ENCODE measurements at places on chromosomes 7 and 10.
A peak's percentile ranks its signal among the peaks of the same experiment; 100 is the strongest.

- DNase-seq: peak; percentile 59
Measured at GRCh38 chr7:3294432-3295100, 6.5 kb upstream of the SDK1 start.

- no peak for DNase-seq
Measured at GRCh38 chr10:95253007-95253406, 37.8 kb downstream of the PDLIM1 start.

GRCh38 chr7:74502216-74502891 lies 48.6 kb downstream of the GTF2IRD1 start:
- no peak for DNase-seq

GRCh38 chr7:8629504-8629903 lies 196.1 kb downstream of the NXPH1 start:
- no peak for DNase-seq

GRCh38 chr10:102394801-102395399 lies 605 bp upstream of the NFKB2 start:
- DNase-seq: peak; percentile 56

GRCh38 chr10:6787718-6788117 lies 207.6 kb upstream of the PRKCQ start:
- DNase-seq: no peak

- no peak for DNase-seq
Measured at GRCh38 chr7:133742709-133743538, 384.2 kb upstream of the LRGUK start.

GRCh38 chr7:36939816-36940215 lies 215.5 kb upstream of the AOAH start:
- no peak for DNase-seq

DNA sequence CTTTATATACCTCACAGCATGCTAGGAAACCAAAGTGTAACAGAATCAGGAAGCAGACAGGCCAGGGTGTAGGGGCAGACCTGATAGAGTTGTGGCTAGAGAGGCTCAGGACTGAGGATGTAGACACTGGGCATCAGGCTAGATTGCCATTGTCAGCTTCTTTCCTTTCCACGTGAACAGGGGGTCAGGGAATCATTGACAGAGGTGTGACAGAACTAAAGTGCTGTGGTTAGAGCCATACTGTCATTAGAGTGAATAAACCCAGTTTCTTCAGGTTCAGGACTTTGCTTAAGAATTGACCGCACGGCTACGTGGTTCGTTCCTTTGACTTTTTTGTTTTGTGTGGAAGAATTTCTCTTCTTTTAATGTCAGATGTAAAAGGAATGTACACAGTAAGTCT lies 90.7 kb downstream of the CALD1 start:
- no peak for DNase-seq

GRCh38 chr10:77611221-77611620 lies 26.4 kb downstream of the KCNMA1 start:
- DNase-seq: no peak

DNA sequence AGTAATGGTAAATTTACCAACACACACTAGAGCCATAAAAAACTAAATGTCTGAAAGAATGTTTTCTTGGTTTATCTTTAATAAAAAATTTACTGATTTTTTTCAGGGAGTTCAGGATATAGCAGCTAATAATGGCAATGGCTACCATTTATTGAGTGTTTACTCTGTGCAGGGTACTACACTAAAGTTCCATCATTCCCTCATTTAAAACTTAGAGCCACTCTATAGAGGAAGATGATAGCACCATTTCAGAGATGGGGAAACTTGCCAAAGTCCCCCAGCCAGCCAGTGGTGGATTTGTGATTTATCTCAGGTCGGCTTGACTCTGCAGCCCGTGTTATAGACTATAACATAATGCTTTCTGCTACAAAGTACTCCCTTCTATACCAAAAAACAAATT lies 86.6 kb downstream of the LSMEM1 start:
- DNase-seq: no peak

DNA sequence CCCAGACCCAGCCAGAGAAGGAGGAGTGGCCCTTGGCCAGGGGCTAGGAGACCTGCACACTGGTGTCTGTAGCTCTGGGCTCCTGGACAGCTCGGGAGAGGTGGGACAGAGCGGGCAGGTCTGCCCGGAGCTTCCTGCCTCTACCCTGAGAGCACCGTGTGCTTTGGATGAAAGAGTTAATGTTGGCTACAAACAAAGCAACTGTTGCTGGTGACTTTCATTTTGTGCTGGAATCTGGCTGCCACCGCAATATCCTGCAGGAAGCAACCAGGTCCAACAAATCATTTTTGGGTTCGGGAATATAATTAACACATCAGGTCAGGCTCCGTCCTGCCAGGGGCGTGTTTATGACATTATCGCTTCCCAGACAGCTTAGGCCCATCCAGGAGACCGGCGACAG lies 441.8 kb upstream of the MKI67 start:
- peak; percentile 13 for DNase-seq

- no peak for DNase-seq
Measured at GRCh38 chr10:72267819-72268399, 5.8 kb upstream of the DDIT4 start.

DNA sequence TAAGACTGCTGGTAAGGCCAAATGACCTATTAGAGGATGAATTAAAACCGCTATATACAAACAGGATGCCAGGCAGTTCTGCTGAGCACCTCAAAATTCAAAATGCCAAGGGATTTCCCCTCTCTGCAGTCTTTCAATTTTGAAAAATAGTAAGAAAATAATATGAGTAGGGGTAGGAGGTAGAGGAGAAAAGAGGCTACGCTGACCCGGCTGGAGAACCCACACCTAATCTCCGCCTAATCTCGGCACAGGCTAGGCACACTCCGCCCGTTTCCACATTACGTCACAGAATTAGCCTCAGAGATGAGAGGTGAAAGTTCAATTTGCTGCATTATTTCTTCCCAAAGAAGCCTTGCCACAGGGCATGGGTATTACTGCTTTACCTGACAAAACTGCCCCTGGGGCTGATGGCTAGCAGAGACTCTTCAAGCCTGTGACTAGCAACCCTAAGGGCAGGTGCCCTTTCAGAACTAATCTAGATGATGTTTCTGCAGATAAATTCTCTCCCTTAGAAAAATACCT lies 21.3 kb upstream of the SPOCK2 start:
- DNase-seq: no peak

GRCh38 chr7:80634505-80634904 lies 3.9 kb upstream of the CD36 start:
- DNase-seq: no peak

DNA sequence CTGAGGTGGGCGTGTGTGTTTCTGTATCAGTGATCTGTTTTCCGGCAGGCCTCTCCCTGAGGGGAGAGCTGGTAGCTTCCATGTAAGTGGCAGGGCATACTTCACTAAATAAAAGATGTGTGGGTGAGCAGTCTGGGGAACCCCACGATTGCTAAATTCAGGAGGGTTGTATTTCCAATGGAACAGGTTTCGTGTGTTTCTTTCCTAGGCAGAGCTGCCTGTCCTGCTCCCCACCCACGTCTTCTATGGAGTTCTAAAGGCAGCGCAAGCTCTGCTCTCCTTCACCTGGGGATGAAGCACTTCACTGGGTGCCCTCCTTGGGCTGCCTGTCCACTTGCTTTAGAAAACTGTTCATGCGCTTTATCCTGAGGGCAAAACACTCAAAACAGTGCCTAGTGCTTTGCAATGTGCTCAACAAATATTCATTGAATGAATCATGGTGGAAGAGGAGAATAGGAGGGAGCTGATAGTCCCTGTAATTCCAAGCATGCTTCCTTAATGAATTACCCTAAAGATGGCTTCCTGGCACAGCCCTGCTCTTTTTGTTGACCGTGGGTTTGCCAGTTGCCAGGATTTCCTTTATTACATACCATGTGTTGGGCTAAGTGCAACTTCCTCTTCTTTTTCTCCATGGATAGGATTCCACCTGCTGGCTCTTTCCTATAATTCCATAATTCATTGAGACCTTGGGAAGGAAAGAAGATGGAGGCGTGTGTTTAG lies 50.6 kb upstream of the SRPK2 start:
- peak; percentile 79 for DNase-seq

DNA sequence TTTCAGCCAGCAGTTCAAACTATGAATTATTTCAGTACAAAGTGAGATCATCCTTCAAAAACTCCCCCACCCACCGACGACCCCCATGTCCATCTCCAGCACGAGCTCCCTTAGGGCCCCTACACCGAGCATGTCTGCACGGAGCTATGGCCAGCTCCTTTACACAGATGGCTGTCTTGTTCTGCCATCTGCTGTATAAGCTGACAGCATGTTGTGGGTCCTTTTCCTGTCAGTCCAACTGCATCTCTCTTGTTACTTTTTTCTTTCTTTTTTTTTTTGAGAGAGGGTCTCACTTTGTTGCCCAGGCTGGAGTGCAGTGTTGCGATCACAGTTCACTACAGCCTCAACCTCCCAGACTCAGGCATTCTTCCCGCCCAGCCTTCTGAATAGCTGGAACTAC lies 21.6 kb downstream of the NPC1L1 start:
- no peak for DNase-seq

GRCh38 chr10:123119081-123119480 lies 16.7 kb upstream of the HMX3 start:
- no peak for DNase-seq

DNA sequence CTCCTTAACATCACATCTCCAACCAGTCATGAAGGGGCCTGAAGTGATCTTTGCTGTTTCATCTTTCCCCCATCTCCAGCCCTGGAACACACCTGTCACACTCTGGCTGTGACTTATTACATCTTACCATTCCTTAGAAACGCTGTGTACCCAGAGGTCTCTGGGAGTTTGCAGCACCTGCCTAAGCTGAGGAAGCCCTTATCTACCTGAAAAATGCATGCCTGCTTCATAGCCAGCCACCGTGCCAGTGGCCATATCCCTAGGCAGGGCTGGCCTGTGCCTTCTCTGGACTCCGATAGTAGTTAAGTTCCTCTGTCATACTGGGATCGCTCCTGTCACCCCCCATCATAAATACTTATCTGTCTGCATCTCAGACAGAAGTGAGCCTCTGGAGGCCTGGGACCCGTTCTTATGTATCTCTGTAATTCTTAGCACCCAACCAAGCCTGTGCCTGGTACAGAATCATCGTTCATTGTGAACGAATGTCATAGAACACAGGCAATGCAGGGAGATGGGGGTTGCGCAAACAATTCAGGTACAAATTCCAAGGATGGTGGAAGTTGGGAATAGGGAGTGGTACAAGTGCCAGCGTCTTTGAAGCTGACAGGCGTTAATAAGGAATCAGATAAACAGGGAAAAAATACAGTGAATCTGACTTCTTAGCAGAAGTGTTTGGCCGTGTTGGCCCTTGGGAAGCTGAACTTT lies 254.6 kb downstream of the CAMK1D start:
- no peak for DNase-seq

DNA sequence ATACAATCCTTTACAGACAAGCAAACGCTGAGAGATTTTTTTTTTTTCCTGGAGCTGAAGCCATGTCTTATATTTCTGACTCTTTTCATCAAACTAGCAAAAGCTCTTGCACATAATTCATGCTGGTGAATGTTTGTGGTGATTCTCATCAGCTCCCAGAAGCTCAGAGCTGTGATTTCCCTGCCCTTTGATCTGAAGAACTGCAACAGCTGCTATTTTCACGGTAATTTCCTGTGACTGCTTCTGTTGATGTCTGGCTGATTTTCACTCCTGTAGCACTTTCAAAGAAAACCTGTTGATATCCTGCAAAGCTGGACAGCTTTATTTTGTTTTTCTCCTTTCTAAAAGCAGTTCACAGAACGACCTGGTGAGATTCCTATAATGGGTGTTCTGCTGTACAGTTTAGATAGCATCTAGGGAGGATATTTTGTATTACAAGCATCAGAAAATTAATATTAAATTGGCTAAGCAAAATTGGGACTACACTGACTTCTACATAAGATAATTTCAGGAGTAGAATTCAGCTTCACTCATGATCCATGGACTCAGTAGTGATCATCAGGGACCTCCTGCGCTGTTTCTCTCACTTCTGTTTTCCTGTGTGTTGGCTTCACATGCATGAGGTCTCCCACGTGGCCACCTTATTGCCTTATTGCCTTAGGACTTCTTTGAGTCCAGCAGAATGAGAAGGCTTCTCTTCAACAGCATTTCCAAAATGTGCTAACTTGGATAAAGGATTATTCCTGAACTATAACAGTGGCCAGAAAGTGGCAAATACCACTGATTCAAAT lies 1111.6 kb upstream of the SORCS1 start:
- DNase-seq: no peak

DNA sequence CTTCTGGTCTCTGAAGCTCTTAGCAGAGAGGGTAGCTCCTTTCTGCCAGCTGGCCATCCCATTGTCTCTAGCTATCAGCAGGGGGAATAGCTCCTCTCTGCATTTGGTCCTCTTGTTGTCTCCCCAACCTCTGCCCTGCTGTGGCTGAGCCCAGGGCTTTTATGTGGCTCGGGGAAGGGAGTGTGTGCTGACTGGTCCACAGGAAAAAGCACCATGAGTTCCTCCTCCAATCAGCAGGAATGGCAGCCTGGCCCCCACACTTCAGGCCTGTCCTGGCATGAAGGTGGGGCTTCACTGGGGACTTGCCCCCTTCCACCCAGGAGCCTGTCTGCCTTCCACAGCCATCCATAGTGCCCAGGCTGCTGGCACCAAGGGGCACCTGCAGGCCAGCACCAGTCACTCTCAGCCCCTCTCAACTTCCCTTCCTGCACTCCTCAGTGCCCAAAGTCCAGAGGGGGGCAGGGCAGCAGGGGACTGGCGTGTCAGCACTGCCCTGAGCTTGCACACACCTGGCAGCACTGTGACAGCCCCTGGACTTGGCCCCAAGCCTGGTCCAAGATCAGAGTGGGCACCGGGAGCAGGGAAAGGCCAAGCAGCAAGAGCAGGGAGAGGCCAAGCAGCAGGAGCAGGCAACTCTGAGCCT lies 36.2 kb downstream of the NOLC1 start:
- no peak for DNase-seq

- DNase-seq: no peak
Measured at GRCh38 chr10:18362892-18363291, 222.7 kb downstream of the CACNB2 start.

DNA sequence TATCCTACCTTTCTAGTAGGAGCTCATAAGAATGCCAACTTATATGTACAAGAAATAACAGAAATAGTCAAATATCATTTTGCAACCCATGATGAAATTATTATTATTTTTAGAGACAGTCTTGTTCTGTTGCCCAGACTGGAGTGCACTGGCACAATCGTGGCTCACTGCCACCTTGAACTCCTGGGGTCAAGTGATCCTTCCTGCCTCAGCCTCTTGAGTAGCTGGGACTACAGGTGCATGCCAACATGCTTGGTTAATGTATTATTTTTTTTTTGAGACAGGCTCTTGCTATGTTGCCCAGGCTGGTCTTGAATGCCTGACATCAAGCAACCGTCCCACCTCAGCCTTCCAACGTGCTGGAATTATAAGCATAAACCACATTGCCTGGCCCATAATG lies 44.8 kb downstream of the TNPO3 start:
- no peak for DNase-seq

DNA sequence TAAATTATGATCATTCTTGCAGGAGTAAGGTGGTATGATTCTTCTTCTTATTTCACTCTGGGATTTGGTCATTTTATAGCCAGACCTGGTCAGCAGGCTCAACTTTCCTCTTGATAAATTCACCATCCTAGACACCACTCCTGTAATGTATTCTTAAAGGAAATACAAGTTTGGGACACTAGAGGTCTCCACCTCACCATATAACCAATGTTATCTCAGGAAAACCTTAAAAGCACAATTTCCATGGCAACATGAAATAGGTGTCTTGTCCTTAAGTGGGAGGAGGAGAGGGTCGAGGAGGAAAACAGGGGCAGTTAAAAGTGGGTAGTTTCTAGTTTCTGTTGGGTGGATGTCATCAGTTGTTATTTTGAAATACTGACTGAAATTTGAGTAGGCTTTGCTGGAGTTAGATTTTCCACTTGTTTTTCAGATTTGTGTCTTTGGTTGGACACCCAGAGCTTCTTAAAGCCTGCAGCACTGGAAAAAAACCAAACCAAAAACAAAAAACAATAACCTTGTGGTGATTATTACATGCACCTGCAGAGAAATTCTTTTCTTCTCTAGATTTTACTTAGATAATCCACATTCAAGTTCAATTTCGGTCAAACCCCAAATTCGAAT lies 163.1 kb downstream of the PRKCQ start:
- DNase-seq: peak; percentile 38
